ENCODE measurements at places on chromosomes 11 and 22.

- no peak for DNase-seq
Observed at GRCh38 chr11:57457643-57458023, 2.7 kb upstream of the RTN4RL2 start.

- no peak for DNase-seq
Observed at GRCh38 chr11:59273373-59273841, 60.7 kb upstream of the MPEG1 start.

- no peak for DNase-seq
Observed at GRCh38 chr11:57680552-57680874, 12.6 kb downstream of the ZDHHC5 start.

GRCh38 chr22:49676783-49677494, 150.7 kb downstream of the BRD1 start:
- no peak for DNase-seq

DNA sequence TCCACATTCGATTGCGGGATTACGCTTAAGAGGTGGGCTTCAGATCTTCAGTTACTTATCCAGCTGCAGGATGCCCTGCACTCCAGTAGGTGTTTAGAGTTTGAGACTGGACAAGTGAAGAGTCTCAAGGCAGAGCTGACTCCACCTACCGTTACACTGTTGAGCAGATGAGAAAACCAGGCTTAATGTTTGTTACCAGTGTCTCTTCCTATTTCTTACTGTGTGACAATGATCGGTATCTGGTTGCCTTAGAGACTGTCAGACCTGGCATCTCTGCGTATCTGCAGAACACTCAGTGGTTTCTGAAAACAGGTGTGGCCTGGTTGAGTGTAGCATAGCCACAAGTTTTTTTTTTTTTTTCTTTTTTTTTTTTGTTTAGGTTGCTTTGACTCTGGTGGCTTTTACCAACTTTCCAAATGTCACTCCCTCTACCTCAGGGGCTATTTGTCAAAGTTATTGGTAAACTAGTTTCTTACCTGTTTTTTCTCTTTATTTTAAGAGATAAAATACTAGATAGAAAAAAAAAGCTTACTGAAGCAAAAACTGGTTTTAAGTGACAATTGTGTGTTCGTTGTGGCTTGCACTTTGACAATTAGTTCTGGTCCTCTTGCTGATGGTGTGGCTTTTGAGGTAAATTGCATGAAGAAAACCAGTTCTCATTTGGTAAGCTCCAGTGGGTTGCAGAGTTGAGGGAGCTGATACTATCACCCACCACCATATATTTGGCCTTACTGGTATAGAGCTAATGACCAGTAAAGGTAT, 284.8 kb downstream of the ETS1 start:
- DNase-seq, result no peak

- DNase-seq, result no peak
Observed at GRCh38 chr11:10695833-10696232, 2.3 kb upstream of the IRAG1 start.

DNA sequence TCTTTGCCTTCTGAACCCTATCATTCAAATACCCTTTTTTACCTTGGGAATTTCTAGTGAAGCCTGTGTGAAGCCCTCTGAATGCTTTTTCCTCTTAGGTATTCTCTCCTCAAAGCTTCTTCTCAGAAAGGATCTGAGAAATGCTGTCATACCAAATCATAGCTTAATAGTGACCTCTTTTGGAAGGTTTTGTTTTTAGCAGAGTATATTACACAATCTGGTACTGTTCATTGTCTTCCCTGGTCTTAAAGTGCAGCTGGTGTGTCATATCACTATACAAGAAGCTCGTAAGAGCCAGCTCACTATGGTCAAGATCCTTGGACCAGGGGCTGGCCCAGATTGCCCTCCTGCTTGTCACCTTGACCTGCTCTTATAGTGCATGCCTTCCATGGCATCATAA, 204.4 kb upstream of the ANO5 start:
- DNase-seq, result no peak

DNA sequence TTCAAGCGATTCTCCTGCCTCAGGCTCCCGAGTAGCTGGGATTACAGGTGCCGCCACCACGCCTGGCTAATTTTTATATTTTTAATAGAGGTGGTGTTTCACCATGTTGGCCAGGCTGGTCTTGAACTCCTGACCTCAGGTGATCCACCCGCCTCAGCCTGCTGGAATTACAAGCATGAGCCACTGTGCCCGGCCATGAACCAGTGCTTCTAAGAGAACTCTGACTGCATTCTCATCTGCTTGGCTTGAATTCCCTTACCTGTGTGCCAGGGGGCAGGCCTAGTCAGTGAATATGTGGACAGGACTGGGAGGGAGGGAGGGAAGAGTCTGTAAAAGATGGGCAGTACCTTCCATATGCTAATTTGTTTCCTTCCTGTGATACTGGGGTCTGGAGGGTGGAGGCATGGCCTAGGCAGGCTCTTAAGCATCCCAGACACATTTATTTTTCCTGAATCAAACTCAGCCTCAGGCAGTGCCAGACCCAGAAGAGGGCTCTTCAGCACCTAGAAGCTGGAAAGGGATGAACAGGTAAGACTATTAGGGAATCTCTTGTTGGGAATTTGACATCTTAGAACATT, 6.6 kb downstream of the RPS25 start:
- no peak for DNase-seq

GRCh38 chr11:2258501-2259465, 11.6 kb downstream of the ASCL2 start:
- DNase-seq, result no peak

DNA sequence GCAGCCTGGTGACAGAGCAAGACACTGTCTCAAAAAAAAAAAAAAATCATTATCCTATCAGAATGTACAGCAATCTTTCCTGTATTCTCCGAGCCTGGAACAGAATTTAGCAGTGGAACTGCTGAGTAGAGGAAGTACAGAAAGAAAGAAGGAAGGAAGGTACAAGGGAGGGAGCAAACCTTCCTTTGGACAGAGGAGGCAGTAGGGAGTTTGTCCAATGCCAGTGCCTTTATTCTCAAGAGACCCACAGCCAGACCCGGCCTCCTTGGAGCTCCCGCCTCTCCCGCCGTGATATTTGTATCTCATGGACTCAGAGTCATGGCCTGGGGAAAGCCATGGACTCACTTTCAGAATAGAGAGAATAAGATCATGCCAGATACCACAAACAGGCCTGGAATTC, 37.7 kb upstream of the LRRC55 start:
- DNase-seq, result no peak

DNA sequence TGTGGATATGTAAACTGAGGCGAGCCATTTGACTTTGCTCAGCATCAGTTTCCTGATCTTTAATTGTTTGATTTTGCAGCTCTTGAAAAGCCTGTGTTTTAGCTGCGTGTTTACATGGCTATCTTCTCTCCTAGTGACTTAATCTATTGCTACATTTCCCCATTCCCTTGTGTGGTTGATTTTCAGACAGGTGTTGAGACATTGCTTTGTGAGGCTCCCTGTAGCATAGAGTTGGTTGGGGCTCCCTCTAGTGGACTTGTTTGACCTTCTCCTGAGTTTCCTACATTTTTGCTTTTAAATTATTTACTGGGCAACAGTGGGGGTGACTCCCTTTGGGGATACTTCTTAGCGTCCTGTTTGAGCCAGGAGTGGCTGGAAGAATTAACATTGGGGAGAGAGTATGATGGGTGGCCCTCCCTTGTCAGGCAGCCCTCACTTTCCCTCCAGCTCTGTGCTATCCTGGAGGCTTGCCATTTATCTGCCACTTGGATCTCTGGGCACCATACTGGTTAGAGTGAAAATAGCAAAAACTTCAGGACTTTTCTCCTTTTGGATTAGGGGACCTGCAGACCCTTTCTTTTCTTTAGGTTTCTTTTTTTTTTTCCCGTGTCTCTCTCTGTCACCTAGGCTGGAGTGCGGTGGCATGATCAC, 9.2 kb upstream of the CBL start:
- DNase-seq, result peak; percentile 52

- DNase-seq, result no peak
Observed at GRCh38 chr22:22737590-22737989, 93.2 kb downstream of the GGTLC2 start.

DNA sequence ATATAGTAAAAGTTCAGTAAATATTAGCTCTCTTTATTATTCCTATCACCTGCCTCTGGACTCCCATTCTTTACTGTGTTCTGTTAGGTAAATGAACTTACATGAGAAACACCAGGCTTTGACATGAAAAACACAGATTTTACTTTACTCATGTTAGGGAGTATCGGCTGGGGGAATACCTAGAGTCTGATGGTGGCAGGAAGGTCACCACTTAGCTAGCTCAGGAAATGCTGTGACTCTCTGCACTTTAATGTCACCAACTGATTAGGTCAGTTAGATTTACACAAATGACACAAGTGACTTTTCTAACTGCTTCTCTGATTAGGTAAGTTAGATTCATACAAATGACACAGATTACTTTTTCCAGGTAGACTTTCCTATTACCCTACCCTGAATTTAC, 225.1 kb downstream of the SWAP70 start:
- no peak for DNase-seq

DNA sequence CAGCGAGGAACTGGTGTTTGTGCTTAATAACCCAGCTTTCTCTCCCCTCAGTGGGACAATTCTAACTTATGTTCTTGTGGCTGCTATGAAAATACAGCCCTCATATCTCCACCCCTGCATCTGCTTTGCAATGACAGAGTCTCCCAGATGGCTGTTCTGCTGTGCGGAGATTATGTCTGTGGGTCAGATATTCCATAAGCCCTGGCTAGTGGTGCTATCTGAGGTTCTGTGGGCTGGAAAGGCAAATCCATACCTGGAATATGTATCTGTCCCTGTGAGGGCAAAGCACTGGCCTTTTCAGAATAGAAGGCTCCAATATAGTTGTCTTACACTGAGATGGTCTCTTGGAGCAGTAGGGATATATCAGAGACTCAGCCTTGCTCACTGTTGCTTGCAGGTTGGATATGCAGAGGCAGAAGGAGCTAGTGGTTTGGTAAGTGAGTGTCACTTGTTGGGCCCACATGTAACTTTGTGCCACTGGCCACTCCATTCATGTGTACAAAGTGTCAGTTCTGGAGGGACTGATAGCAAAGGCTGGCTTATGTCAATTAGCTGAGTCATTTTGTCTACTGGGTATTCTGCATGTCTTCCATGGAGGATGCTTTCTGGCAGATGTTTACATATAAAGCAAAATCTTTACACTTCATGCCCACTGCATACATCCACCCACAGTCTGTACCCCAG, 246.6 kb downstream of the FAM76B start:
- no peak for DNase-seq

DNA sequence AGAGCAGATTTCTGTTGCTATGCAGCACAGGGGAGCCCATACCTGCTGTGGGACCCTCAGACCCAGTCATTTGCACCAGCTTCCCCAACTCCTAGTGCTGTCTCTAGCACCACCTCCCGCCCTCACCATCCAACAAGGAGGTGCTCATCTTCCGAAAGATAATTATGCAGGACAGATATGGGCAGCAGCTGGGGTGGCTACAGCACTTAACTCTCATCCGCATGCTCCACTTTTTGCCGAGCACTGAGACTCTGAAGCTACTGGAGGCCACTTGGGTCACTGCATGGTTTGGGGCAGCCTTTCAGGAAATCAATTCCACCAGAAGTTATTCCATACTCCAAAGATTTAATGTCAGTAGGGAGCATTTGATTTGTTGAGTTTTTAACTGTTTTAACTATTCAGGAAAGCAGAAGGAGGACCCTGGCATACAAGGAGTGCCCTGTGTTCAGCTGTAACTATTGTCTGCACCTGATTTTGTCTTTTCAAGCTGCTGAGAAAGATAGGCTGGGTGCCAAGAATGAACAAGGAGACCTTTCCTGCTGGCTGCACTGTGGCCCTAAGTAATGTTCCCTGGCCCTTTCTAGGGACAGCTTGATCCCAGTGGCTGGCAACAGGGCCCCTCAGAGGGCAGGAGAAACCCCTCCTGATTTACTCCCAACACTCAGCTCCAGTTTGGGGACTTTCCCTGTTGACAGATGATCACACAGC, 67.3 kb upstream of the CSNK2A3 start:
- DNase-seq, result no peak

- peak; percentile 67 for DNase-seq
Observed at GRCh38 chr11:118401880-118402590, 629 bp downstream of the ATP5MG start.

DNA sequence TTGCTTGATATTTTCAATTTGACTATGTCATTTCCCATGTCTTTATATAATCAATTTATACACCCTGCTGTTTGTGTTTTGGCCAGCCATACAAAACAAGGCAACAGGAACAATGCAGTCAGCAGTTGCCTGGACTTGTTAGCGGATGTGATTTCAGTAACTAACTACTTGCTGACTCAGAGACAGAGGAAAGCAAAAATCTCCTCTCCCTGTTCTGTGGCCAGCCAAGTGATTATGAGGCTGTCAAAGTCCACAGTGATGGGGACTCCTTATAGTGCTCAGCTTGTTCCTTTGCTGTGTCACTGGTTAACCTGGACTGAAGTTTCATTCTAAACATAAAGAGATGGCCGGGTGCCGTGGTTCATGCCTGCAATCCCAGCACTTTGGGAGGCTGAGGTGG, 32.6 kb upstream of the APLP2 start:
- no peak for DNase-seq

DNA sequence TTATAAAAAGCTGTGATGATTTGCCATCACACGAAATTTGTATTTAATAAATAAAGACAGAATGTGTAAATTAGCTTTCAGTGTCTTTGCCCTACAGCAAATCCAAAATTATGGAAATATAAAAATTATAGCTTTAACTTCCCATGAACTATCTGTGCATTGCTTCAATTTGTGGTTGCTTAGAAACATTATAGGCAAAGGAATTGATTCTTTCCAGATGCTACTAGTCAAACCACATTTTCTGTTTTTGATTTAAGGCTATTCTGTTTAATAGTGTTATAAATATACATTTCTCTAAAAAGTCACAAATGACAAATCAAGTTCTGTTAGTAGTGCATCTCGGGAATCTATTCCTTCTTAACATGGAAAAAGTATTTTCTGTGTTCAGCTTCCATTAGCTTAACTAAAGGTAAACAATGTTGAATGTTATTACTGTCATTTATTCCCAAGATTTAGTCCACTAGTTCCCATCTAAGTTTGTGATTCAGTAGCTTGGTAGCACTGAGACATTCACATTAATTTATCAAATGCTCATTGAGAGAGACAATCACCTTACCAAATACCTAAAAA, 1086.3 kb upstream of the CCDC90B start:
- DNase-seq, result no peak

GRCh38 chr11:44359162-44359561, 49.2 kb upstream of the ALX4 start:
- DNase-seq, result no peak

- DNase-seq, result no peak
Observed at GRCh38 chr11:31558001-31558400, 48.4 kb downstream of the ELP4 start.

DNA sequence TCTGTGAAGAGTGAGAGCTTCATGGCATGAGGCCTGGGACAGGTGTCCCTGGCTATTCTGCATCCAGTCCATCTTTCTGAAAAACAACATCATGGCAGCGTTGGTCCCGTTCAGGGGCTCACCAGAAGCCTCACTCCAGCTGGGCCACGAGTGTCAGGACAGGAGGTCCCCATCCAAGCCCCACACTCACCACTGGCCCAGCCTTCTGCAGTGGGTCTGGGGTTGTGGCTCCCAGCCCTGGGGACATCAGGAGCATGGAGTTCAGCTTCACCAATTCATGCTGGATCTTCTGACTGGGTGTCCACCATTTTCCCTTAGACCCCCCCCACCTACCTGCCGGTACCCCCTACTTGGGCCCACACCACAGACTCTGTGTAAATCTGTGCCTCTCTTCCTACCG, 400.3 kb downstream of the BRD1 start:
- DNase-seq, result no peak
